CD4-positive, alpha-beta T cell treated with Interleukin-15 for 4 hours (primary cell): ENCODE measurements at places on chromosomes 5 and 9.

- DNase-seq, result no peak
Measured at GRCh38 chr9:68996462-68996861, 17.5 kb downstream of the PRKACG start.

GRCh38 chr9:6055216-6055615, 39.8 kb upstream of the RANBP6 start:
- peak; percentile 65 for DNase-seq

GRCh38 chr9:98385751-98386150, 130.3 kb upstream of the TBC1D2 start:
- no peak for DNase-seq

DNA sequence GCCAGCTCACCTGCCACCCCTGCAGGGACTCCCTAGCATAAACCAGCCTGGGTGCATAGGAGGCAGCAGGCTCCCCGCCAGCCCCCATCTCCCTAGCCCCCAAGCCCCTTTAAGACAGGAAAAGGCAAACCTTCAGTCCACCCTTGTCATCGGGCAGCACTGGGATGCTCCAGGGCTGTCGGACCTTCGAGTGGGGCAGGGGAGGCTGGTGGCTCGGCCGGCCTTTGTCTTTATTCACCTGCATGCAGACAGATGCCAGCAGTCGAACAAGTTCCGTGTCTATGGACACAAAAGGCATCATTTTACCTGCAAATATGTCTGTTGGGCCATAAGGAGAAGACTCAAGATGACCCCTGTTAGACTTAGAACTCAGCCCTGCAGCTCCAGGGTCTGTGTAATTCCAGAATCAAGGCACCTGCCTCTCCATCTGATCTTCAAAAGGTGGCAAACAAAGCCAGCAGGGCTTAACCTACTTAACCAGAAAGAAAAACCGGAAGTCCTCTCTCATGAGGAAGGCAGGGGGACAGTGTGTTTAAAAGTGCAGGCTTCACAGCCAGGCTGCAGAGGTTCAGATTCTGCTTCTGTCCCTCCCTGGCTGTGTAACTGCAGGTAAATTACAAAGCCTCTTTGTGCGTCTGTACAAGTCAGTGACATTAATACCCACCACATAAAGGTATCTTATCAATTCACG, 16.2 kb downstream of the ANKS6 start:
- DNase-seq, result no peak

DNA sequence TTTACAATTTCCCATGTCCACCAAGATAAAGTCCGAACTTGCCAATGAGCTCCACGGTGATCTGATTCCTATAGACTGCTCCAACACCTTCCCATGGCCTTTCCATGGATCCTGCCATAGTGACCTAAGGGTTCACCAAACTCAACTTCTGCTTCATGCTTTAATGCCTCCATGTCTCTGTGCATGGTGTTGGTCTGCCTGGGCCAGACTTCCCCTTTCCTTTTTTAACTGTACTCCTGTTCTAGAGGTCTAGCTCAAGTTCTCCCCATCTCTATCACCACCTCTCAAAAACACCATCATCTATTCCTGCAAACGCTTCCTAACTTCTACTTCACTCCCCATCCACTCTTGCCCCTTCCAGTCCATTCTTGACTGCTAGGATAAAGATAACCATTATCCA, 14.8 kb upstream of the SMARCA2 start:
- DNase-seq, result no peak

- peak; percentile 32 for DNase-seq
Measured at GRCh38 chr5:150376799-150377771, 19.6 kb downstream of the TCOF1 start.

GRCh38 chr9:134128727-134129679, 6.9 kb upstream of the WDR5 start:
- no peak for DNase-seq

DNA sequence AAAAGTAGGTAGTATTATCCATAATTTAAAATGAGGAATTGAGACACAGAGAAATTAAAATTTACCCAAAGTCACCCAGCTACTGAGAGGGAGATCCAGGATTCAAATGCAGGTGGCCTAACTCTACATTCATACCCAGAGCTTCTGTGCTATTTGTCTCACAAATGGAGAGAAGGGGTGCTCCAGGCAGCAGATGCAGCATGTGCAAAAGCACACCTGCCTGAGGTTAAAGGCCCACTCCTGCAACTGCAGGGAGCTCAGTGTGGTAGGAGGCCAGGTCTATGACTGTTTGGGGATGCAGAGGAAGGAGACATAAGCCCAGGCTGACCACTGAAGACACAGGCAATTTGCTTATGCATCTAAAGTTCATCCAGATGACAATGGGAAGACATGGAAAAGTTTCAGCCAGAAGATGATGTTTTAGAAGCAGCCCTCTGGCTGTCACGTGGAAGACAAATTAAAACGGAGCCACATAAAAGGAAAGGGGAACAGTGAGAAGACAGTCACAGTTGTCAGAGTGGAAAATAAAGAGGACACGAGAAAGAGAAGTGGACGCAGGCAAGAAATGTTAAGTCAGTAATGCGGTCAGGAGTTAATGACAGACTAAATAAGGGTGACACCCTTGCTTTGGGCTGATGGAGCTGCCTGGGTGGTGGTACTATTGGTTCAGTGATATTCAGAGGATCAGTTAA, 214.7 kb downstream of the EBF1 start:
- DNase-seq, result no peak

DNA sequence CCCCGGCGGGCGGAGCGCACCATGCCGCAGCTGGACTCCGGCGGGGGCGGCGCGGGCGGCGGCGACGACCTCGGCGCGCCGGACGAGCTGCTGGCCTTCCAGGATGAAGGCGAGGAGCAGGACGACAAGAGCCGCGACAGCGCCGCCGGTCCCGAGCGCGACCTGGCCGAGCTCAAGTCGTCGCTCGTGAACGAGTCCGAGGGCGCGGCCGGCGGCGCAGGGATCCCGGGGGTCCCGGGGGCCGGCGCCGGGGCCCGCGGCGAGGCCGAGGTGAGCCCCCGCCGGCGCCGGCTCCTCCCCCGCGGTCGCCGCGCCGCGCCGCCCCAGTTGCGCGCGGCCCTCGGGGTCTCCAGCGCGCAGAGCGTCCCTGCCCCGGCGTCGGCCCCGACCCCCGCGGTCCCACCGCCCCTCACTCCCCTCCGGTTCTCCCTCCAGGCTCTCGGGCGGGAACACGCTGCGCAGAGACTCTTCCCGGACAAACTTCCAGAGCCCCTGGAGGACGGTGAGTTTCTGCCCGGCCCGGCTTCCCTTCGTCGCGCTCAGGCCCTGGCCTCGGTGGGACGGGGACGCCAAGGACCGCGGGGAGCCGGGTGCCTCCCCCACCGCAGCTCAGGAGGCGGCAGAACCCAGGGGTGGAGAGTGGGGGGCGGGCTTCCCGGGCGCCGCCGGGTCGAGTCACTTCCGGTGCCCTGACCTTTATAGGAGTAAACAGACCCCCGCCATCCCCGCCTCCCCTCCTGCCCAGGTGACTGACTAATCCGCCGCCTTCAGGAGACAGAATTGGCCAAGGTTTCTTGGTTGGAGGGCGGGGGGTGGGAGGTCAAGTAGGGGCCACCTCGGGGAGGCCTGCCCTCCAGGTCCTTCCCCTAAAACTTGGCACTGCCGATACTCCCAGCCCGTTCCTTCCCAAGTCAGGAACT, 665 bp downstream of the TCF7 start:
- DNase-seq, result peak; percentile 86

GRCh38 chr9:72193478-72193881, 44.2 kb downstream of the GDA start:
- DNase-seq, result no peak

DNA sequence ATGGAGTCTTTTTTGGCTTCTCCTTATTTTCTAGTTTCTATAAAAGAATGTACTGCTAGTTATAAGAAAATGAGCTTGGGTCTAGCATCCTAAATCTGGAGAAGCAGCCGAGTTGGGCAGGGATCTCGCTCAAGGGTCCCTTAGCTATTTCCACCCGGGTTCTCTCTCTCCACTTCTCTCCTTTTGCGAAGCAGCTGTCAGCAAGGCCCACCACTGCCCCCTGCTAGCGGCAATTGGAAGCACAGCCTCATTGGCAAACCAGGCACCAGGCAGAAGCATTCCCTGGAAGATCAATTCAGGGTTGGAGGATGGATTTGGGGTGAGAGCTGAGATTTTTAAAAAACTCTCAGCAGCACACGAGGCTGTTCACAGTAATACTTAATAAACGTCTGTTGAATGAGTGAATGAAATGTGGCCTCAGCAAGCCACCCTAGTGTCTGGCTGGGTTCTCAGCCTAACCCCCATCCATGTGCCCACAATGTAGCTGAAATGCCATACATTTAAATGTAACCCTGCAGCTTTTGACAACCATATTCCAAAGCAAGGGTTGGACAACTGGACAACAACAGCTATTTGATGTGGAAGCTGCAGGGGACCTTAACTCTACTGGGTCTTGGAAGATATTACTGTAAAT, 34.6 kb upstream of the TNIP1 start:
- DNase-seq, result peak; percentile 74

GRCh38 chr5:40402007-40402364, 277.7 kb upstream of the PTGER4 start:
- DNase-seq, result peak; percentile 42

- DNase-seq, result no peak
Measured at GRCh38 chr5:66894480-66895240, 298.5 kb downstream of the MAST4 start.

DNA sequence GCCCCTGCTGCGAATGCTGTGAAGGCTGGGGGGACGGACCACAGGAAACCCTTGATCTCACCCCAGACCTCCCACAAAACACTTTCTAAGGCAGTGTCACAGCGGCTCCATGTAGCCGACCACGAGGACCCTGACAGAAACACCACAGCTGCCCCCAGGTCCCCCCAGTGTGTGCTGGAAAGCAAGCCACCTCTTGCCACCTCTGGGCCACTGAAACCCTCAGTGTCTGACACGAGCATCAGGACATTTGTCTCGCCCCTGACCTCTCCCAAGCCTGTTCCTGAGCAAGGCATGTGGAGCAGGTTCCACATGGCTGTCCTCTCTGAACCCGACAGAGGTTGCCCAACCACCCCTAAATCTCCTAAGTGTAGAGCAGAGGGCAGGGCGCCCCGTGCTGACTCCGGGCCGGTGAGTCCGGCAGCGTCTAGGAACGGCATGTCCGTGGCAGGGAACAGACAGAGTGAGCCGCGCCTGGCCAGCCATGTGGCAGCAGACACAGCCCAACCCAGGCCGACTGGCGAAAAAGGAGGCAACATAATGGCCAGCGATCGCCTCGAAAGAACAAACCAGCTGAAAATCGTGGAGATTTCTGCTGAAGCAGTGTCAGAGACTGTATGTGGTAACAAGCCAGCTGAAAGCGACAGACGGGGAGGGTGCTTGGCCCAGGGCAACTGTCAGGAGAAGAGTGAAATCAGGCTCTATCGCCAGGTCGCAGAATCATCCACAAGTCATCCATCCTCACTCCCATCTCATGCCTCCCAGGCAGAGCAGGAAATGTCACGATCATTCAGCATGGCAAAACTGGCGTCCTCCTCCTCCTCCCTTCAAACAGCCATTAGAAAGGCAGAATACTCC, 84.7 kb downstream of the GOLPH3 start:
- DNase-seq, result no peak

DNA sequence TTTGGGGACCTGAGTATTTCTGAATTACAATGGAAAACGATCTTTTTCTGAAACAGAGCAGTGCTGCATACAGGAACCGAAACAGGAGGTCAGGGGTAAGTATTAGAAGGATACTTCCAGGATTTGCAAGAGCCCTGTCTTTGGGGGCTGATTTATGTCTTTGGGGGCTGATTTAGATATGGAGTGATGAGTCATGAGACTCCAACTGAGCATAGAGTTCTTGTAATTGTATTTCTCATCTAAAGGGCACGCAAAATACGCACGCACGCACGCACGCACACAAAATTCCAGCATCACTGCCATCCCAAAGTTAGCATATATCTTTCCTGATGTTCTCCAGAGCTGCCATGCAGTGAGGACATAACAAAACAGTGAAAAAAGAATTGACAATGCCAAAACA, 414.8 kb upstream of the CCNH start:
- no peak for DNase-seq

DNA sequence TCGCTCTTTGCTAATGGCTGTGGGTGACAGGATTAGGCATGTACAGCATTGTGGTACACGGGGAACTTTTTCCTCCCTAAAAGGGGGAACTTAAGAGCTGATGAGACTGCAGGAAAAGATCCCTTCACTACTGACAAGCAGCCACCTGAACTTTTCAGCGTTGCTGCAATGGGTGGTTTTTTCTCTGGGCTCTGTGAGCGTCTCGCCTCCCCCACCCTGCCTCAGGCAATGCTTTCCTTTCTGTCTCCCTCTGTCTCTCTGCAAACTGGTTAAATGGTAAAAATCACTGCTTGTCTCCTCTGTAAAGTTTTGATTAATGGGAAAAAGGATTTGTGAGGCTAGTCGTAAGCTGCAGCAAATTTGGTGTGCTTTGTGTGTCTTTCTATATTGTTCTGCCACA, 20.3 kb downstream of the HSD17B3 start:
- DNase-seq, result no peak

GRCh38 chr5:135105105-135105484, 71.1 kb upstream of the PITX1 start:
- no peak for DNase-seq

- DNase-seq, result no peak
Measured at GRCh38 chr9:109652112-109652511, 127.9 kb upstream of the PALM2AKAP2 start.

DNA sequence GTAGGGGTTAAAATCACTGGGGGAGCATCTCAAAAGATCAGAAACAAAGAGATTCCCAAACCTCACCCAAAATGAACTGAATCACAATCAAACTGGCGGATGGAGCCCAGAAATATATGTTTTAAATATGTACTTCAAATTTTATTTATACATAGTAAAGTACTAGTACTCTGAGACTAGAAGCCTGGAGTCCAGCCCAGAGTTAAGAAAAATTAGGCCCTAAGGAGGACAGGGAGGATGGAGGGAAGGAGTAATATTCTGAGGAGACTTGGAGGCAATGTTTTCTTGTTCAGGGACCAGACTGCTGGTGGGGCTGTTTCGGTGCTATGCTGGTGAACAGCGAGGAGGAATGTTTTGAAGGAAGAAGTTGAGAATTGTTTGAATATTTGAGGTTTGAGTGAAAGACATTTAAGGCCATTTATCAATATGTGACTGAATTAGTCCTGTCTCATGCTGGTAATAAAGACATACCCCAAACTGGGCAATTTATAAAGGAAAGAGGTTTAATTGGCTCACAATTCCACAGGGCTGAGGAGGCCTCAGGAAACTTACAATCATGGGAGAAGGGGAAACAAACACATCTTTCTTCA, 552.4 kb upstream of the DAB2 start:
- no peak for DNase-seq

- no peak for DNase-seq
Measured at GRCh38 chr5:172903790-172904189, 55.4 kb upstream of the RPL26L1 start.

DNA sequence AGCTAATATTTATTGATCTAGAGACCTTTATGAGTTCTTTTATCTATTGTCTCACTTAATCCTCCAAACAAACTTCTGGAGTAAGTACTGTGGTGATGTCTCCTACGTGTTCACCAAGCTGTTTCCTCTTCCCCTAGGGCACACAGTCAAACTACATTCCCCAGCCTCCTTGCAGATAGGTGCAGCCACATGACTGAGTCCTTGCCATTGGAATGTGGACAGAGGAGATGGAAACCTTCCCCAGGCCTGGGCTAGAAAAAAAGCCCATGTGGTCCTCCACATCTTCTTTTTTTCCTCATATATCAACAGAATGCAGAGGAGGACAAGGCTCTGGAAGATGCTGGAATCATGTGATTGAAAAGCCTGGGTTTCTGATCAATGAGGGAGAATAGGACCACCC, 88.0 kb downstream of the ANKRD55 start:
- no peak for DNase-seq
